ENCODE measurements at places on chromosomes 1 and 21.

- no peak for DNase-seq
Observed at GRCh38 chr1:24558902-24559791, 3.3 kb downstream of the NCMAP start.

DNA sequence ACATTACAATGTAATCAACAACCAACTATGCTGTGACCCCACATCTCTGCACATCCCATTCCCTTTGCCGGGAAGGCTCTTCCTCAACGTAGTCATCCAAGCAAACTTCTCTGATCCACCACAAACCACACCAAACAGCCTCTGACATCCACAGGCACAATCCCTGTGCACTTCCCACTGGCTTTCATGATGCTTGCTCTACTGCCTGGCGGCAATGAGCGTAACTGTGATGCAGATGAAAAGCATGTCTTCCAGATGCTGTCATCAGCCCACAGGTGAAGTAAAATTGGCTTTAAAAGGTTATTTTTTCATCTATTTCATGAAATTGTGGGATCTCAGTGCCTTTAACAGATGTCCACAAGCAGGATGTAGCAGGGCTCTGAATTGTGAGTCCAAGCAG, 635.2 kb downstream of the SMYD3 start:
- no peak for DNase-seq

GRCh38 chr21:31397515-31397926, 53.5 kb upstream of the TIAM1 start:
- DNase-seq, result no peak

- no peak for DNase-seq
Observed at GRCh38 chr1:95232646-95233318, 1.2 kb upstream of the RWDD3 start.

DNA sequence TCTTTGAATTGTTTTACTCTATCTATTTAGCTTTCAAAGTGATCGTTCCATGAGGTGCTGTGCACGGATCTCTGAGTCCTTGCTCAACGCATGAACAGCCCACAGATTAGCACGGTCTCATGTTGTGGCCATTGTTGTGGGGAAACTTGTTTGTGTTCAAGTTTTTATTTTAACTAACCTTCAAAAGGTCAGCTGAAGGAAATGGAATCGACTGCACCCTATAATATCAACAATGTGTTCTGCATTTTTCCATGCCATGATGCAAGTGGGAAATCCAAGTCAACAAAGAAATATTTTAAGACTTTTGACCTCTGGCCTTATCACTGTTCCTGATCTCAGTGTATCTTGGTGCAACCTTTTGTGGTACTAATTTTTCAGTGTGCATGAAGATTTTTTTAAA, 6.1 kb downstream of the SH2D1B start:
- no peak for DNase-seq

DNA sequence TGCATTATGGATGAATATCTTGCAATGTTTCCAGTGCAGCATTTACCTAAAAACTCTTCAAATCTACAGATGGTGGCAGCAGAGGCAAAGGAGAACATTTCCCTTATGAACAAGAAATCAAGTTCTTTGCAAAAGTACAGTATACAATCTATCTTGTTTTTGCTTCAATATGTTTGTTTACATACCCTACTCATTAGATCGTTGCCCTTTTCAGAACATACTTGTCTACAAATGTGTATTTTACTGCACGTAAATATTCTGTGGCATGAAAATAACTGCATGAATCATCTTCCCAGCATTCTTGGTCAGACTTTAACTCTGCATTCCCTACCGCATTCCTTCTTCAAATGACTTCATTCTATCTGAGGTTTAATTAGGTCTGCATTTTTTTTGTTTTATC, 212.7 kb downstream of the ZP4 start:
- no peak for DNase-seq

All from stimulated activated CD8-positive, alpha-beta memory T cell treated with anti-CD3 and anti-CD28 coated beads, Interleukin-4, amount 100 ng/mL, for 1 hour (primary cell).